Activated naive CD4-positive, alpha-beta T cell treated with Interleukin-2 at 50 U/mL for 16 hours (primary cell): ENCODE measurements at places on chromosomes 4 and X.

- DNase-seq: no peak
These were observed 14.6 kb downstream of the SMIM31 start for GRCh38 chr4:164768516-164768915.

- no peak for DNase-seq
These were observed 38.5 kb upstream of the ERVMER34-1 start for GRCh38 chr4:52789774-52790173.

DNA sequence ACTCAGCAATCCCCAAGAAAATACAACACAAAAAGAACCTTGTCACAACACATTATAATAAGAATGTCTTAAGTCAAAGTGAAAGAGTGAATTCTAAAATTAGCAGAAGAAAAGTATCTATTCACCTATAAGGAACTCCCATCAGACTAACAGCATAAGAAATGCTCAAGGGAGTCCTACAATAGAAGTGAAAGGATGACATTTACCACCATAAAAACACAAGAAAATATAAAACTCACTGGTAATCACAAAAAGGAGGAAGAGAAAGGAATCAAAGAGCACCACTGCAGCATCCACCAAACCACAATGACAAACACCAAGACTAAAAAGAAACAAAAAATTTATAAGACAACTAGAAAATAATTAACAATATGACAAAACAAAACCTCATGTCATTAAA lies 257.0 kb upstream of the AGTR2 start:
- no peak for DNase-seq

DNA sequence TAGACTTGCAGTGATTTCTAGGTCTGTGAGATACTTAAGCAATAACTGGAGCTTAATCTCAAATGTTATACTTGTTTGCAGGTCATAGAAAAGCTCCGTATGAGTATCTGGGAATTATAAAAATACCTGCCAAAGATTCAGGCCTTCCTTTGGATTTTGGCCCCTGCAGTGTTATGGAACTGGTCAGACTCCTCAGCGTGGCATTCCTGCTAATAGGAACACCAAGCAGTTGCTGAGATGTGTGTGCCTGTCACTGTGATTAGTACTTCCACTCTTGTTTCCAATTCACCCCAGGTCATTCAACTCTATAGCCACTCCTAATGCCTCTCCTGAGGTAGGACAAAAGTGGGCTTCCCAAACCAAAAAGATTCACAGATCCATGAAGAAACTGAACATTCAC lies 7.8 kb upstream of the UGT2B7 start:
- DNase-seq: no peak

GRCh38 chr4:179595671-179596410 lies 2153.6 kb upstream of the AGA start:
- DNase-seq: no peak

- DNase-seq: no peak
These were observed 33.3 kb upstream of the SORCS2 start for GRCh38 chr4:7158991-7159390.

- no peak for DNase-seq
These were observed 163.3 kb upstream of the CTSO start for GRCh38 chr4:156116991-156117390.

GRCh38 chr4:134634301-134634700 lies 432.7 kb upstream of the PABPC4L start:
- DNase-seq: no peak

- no peak for DNase-seq
These were observed 64.5 kb downstream of the GPC4 start for GRCh38 chrX:133350751-133351150.

GRCh38 chr4:149914119-149915115 lies 98.8 kb upstream of the IQCM start:
- DNase-seq: no peak

DNA sequence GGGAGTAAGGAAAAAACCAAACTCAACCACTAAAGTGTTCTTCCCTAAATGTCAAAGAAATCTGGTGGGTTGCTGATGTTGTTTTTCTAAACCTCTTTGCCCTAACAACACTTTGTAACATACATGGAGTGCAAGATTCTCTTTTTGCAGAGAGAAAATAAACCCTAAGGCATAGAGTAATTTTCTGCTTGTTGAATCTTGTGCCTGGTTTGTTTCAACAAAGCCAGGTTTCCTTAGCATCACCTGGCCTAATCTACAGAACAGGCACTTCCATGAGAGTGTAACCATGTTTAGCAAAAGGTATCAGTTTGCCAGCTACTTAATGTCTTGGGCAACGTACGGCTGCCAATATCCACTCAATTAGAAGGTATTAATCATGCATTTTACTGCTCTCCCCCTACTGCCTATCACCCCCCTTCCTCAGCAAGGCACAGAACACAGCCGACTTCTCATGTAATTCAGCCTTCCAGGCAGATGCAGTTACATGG lies 219.2 kb downstream of the MAML3 start:
- DNase-seq: no peak

- no peak for DNase-seq
These were observed 103.5 kb downstream of the MID1 start for GRCh38 chrX:10516781-10517322.

- no peak for DNase-seq
These were observed 16.1 kb downstream of the CPEB2 start for GRCh38 chr4:15018361-15018760.

DNA sequence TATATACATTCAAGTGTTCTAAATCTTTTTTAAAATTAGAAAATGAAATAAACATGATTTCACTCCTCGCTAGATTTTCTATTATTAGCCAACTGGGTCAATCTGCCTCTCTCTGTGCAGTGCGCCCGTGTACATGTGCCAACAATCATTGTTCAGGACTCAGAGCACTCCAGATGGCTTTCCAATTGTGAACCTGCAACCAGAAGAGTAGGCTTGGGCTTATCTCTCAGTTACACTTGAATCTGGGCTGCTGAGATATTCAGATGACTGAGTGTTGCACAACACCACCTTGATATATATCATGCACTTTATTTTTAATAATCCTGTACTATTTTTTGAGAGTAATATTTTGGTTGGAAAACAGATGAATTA lies 184.0 kb upstream of the FSTL5 start:
- no peak for DNase-seq

- no peak for DNase-seq
These were observed 434.2 kb downstream of the PPARGC1A start for GRCh38 chr4:23455456-23456158.

DNA sequence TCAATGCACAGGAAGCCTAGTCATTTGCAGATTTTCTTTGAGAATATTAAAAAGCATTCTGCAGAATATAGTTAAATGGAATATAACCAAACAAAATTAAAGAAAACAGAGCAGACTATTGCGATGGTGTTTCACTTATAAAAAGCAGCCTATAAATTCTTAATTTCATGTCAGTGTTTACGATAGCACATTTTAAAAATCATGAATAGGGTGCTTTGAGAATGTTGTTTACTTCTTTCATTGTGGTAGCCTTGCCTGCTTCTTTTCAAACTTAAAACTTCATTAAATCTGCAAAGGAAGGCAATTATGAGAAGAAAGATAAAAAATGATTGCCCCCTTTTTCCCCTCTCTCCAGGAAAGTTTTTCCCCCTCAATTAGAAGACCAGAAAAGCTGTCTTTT lies 748.6 kb downstream of the CCSER1 start:
- DNase-seq: no peak

- DNase-seq: no peak
These were observed 237.8 kb upstream of the JADE1 start for GRCh38 chr4:128571747-128572146.

- DNase-seq: no peak
These were observed 9.1 kb downstream of the TSPAN7 start for GRCh38 chrX:38570396-38570795.

DNA sequence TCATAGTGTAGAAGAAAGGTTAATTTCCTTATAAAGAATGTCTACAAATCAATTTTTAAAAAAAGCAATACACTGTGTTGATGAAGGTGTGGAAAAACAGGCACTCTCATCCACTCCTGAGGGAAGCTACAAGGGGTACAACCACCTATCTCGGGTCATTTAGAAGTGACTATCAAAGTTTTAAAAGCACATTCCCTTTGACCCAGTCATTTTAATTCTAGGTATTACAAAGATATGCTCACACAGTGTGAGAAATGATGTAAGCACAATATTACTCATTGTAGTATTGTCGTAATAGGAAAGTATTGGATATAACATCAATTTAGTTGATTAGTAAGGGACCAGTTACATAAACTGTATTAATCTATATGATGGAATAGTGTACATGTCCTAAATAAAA lies 7.4 kb upstream of the HCCS start:
- DNase-seq: no peak

DNA sequence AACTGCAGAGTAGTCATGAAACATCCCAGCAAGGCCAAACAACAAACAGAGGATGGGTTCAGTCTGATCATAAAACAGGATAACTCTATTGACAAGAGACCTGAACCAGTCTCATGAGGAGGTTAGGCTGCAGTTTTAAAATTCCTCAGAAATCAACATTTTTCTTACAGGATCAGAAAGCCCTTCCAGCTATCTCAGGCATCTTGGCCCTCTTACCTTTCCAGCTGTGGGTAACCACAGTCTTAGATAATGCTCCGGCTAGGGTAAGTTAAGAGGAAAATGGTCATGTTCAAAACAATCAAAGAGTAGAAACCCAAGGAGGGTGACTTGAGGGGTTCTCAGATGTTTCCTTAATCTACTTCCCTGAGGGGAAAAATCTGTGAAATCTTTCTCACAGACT lies 5.1 kb downstream of the CTSO start:
- DNase-seq: no peak

- no peak for DNase-seq
These were observed 465.5 kb upstream of the HS3ST1 start for GRCh38 chr4:11894221-11894620.

GRCh38 chrX:18691431-18691830 lies 16.0 kb upstream of the PPEF1 start:
- DNase-seq: no peak

DNA sequence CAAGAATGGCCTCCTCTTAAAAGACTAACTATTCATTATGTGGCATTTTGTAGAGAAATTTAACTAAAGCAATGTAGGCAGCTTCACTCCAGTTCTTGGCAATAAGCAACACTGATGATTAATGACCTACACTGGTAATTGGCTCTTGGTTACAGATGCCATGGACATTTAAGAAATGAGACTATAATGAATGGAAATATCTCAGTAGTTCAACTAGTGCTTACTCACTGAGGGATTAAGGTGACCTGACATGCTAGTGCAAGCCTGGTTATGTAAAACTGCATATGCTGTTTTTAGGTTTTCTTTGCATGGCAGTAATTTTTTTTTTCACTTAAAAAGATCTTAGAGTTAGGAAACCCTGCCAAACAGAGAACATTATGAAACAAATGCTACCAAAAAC lies 152.7 kb upstream of the AADAT start:
- DNase-seq: no peak

GRCh38 chr4:42512226-42512625 lies 114.9 kb downstream of the SHISA3 start:
- no peak for DNase-seq

- DNase-seq: no peak
These were observed 5.5 kb downstream of the ZNF827 start for GRCh38 chr4:145933134-145933533.

DNA sequence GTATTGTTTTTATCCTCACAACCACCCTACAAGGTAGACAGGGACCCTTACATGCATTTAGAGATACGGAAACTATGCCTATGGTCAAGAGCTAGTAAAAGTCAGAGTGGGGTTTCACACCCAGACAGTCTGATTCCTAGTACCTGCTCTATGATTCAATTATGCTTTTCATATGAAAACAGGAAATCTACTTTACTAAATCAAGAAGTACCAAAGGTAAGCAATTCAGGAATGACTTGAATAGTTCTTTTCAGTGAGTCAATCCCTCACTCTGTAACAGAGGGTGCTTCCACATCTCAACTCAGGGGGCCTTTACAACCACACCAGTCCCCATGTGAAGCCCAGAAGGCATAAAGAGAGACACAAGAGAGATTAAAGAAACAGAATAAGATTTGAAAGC lies 191.4 kb downstream of the PPP3CA start:
- peak; percentile 9 for DNase-seq

DNA sequence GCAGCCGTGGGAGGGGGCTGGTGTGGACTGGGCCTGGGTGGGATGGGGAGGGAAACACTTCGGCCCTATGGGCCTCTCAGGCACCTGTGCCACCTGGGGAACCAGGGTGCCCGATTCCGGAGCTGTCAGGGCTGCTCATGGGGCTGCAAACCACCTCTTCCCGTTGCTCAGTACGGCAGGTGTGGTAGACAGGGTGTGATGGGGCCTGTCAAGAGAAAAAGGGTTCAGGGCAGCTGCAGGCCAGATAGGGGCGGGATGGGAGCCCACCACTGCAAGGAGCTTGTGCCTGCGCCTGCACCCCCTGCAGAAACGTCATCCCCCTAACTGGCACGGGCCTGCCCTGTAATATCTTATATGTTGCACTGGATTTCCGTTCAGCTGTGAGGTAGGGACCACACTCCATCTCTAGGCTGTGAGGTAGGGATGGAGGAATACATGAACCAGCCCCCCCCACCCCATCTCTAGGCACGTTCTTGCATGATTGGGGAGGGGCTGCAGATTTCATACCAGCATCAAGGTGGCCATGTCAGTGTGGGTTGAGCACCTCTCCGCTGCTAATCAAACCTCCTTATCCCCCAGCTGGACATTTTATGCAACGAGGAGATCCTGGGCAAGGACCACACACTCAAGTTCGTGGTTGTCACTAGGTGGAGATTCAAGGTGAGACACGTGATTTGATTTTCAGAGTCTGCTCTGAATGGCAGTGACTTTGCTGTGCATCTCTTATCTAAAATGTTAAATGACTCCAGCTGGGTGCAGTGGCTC lies 59.0 kb downstream of the PCGF3 start:
- DNase-seq: no peak

- DNase-seq: no peak
These were observed 5.2 kb upstream of the JAKMIP1 start for GRCh38 chr4:6205567-6205931.
